CD4-positive, alpha-beta memory T cell (primary cell): ENCODE measurements at places on chromosomes 12 and 14.

GRCh38 chr12:57724003-57724935 is 14.3 kb downstream of the AGAP2 start:
- no peak for DNase-seq

- no peak for DNase-seq
Observed at GRCh38 chr14:103126873-103127304, 3.6 kb downstream of the TNFAIP2 start.

DNA sequence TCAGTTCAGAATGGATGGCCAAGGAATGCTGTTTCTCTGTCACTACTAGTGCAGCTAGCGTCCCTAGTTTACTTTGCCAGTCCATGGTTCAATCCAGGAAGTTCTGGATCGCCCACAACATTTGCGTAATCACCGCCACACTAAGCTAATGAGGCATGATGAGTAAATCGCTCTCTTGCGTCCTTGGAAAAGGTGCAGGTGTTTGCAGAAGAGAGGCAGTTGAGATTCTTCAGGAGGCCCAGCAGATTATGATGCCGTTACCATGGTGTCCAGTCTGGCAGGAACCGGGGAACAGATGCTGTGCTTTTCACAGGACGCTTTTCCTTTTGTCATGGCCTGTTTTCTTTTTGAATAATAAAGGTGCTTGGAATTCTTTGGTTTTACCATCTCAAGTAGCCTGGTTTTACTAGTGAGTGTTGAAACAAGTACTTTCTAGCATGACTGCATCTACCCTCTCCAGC is 9.0 kb downstream of the TPH2 start:
- no peak for DNase-seq

DNA sequence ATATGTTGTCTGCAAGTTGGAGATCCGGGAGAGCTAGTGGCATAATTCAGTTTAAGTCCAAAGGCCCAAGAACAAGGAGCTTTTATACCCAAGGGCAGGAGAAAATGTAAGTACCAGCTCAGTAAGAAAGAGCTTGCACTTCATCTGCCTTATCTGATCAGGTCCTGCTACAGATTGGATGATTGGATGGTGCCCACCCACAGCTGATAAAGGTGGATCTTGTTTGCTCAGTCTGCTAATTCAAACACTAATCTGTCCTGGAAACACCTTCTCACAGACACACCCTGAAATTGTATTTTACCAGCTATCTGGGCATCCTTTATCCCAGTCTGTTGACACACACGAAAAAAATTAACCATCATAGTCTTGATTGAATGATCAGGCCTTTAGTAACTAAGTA is 230.7 kb upstream of the SLC16A7 start:
- no peak for DNase-seq

DNA sequence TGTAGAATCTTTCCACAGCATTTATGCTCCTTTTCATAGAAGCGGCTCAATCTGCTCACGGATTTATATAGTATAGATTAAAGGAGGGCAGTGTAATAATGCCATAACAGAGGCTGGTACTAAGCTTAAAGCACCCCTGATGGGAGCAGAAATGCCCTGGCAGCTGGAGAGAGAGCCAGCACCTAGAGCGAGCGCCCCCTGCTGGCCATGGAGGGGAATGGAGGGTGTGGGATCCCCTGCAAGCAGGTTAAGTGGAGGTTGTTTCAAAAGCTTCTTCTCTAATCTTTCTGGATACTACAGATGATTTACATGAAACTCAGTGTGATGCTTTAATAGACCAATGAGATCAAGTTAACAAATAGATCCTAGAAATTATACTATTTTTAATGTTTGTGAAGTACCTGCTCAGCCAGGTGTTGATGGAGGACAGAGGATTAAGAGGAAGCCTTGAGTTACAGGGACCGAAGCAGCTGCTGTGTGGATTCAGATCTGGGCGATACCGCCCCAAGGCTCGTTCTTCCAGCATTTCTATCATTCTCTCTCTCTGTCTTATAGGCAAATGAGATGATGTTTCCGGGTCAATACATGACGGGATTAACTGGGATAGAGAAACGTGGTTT is 1519.3 kb upstream of the TMEM132C start:
- peak; percentile 43 for DNase-seq

GRCh38 chr12:122891661-122892525 is 4.0 kb downstream of the VPS37B start:
- no peak for DNase-seq

DNA sequence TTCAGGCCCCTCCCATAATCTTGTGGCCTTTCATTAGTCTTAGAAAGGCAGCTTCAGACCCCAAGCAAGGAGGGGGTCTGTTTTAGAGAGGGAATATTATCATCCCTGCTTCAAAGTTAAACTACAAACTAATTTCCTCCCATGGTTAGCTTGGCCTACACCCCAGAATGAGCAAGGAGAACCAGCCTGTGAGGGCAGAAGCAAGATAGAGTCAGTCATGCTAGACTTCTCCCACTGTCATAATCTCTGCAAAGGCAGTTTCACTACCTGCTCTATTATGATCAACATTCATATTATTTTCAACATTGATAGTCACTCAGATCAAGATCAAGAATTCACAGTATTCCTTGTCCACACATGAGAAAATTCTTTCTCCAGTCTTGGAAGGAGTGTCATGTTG is 105.1 kb downstream of the GXYLT1 start:
- DNase-seq, result no peak

DNA sequence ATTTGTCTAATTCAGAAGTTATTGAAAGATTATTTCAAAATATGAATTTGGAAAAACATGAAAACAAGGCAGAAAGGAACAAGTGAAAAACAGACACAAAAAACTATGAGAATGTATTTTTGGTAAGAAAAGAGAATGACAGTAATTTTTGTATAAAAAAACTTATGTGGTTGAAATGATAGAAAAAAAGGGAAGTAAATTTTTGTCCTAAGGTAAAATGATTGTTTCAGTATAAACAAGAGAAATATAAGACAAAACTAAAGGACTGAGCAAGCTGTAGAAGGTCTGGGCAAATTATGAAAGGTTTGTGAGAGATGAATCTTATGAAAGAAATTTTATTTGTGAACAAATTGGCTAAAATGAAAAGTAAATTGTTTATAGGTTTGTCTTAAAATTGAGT is 44.6 kb downstream of the CEP83 start:
- DNase-seq, result no peak

- DNase-seq, result no peak
Observed at GRCh38 chr14:91899213-91899612, 31.9 kb upstream of the TC2N start.

DNA sequence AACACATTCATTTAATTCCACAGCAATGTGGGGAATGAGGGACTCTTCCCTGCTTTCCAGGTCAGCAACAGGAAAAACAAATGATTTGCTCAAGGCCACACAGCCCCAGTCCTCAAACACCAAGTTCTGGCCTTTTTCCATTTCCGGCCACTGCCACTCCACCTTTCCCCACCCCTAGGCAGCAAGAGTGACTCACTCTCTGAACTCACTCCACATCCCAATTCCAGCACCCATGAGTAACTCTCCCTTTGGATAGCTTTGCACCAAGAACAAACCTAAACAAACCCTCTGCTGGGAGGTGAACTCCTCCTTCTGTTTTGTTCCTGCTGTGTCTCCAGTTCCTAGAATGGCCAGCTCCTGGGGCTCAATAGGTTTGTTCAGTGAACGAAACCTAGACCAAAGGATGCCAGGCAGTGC is 30.4 kb upstream of the PLEKHG6 start:
- DNase-seq, result no peak

- DNase-seq, result no peak
Observed at GRCh38 chr14:56659964-56660551, 80.5 kb downstream of the TMEM260 start.

DNA sequence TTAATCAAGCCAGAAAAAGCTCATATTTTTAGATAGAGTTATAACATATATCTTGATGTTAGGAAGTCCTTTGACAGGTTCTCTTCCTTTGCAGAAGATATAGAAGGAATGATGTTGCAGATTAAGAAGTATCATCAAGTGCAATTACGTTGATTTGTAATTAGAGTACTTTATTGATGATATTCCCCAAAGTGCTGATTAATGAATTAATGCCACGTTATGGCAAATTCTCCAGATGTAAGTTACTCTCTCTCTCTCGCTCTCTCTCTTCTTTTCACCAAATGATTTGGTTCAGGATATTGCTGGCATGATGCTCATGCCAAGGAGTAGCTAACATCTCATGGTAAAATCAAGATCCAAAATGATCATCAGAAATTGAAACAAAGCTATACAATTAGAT is 18.1 kb upstream of the CAND1 start:
- no peak for DNase-seq

GRCh38 chr14:101820283-101820798 is 58.8 kb downstream of the PPP2R5C start:
- DNase-seq, result peak; percentile 64

DNA sequence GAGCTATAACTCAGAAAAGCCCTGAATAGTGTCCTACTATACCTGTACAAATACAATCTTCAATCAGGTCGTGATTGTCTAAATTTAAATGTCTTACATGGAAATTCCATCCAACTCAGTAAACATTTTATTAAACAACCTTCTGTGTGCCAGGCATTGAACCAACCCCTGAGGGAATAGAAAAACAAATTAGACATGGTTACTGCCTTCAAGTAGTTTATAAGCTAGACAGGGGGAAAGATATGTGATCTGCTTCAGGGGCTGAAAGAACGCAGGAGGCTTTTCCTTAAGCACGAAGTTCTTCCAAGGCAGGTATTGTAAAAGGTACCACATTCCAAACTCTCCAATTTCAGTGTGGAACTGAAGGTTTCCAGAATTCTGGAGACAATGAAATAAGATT is 39.7 kb upstream of the STAB2 start:
- no peak for DNase-seq

GRCh38 chr14:24783791-24784190 is 149.8 kb upstream of the GZMB start:
- no peak for DNase-seq

DNA sequence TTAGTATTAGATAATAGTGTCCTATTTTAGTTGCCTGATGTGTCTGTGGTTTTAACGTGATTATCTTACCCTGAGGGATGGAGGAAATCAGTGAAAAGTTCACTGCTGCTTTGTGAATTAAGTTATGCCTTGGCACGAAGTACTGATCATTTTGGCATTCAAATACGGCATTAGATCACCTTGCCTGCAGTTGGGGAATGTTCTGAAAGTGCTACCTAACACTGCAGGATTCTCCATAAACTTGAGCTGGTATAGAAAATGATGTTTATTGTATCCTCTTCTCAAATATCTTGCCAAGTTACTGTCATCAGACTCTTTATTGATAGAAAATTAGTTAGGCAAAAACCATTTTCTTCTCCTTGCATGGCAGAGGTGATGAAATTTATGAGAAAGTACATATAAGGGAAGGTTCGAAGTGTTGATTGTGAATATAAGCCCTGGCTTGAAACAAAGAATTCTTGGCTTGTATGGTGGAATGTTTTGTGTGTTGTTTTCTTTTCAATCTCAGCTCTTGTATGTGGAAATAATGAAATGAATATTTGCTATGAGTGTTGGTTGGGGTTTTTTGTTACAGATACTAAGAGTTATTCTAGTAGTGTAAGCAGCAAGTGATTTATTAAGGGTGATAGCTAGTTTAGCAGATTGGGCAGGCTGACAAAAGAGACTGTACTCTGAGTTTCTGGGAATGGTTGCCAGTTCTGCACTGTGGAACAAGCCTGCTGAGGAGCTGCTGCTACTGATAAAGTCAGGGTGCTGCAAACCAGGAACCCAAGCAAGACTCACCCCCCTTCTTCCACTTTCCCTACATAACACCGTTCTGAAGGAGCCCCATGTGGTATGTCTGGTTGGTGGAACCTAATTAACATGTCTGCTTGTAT is 448.3 kb downstream of the PCNX1 start:
- DNase-seq, result no peak

- DNase-seq, result no peak
Observed at GRCh38 chr14:32366256-32366879, 37.3 kb downstream of the AKAP6 start.

GRCh38 chr12:68391937-68392336 is 59.8 kb upstream of the MDM1 start:
- no peak for DNase-seq

DNA sequence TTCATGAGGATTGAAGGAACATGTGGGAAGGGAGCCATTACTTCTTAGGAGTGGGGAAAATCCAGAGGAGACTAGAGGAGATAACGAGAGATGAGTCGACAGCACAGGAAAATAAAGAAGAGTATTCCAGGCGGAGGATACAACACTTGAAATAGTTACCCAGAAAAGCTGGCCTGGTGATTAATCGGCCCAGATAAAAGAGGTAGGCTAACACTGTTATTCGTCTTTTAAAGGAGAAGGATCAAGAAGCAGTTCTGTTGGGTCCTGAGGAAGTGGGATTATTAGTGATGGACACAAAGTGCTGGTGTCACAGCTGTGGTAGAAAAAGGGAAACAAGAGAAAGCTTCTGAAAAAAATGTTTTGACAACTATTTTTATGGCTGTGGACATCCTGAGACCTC is 425.3 kb downstream of the ZFP36L1 start:
- no peak for DNase-seq

- DNase-seq, result no peak
Observed at GRCh38 chr14:44795725-44796124, 166.0 kb downstream of the KLHL28 start.

- no peak for DNase-seq
Observed at GRCh38 chr12:6604259-6605029, 2.7 kb downstream of the CHD4 start.

- no peak for DNase-seq
Observed at GRCh38 chr14:103552011-103552845, 10.2 kb downstream of the BAG5 start.

DNA sequence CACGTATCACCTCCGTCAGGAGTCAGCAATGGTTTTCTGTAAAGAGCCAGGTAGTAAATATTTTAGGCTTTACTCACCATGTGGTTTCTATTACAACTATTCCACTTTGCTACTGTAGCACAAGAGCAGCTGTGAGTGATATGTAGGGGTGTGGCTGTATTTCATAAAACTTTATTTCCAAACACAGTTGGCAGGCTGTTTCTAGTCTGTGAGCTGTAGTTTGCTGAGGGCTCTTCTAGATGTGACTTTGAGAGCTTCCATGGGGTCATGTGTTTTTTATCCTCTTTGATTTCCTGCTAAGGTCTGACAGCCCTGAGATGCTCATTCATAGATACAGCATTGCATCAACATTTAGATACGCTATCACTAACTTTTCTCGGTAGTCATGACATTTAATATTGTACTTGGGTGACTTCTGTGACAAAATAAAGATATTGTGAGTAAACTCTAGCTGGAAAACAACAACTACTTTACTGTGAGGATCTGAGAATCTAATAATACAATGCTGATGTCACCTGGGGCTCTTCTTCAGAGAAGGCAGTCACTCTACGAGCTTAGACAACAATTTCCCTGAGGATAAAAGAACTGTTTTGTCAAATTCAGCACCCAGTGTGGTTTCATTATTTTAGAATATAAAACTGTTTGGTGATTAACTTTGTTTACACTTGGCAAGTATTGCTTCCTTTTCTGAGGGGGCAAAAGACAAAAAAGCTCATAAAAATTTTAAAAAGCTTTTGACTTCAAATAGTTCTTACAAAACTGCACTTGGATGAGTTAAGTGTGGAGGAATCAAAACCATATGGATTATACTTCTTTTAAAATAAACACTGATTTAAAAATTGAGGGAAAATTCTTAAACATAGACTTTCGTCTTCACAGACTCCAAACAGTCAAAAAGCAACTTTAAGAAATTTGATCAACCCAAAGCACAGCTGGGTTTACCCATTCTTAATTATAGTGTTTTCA is 231.2 kb upstream of the DCN start:
- no peak for DNase-seq

GRCh38 chr12:24966951-24967564 is 18.2 kb upstream of the BCAT1 start:
- no peak for DNase-seq
